Stimulated activated naive CD4-positive, alpha-beta T cell treated with Interleukin-2 at 50 U/mL for 16 hours (primary cell): ENCODE measurements at places on chromosomes 5 and 9.

GRCh38 chr9:121837113-121837961, 185.9 kb downstream of the DAB2IP start:
- DNase-seq: no peak

DNA sequence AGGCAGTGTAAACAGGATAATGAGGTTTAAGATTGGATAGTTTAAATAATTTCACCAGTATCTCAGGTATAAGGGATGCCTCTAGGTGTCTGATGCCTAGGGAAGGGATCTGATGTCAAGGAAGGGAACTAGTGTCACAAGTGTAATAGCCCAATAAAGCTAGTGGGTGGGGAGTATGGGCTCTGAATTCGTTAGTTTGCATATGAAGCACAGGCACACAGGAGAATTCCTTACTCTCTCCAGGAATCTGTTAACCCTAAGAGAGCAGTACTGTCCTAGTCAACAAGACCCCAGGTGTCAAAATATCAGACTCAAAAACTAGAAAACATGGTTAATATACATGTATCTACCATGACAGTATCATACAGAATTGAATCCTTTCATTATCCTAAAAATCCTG, 352.5 kb upstream of the CYLC2 start:
- no peak for DNase-seq

- no peak for DNase-seq
These were observed 214.4 kb downstream of the NSG2 start for GRCh38 chr5:174259696-174260420.

- DNase-seq: no peak
These were observed 30.1 kb downstream of the ZNF462 start for GRCh38 chr9:106893088-106893487.

DNA sequence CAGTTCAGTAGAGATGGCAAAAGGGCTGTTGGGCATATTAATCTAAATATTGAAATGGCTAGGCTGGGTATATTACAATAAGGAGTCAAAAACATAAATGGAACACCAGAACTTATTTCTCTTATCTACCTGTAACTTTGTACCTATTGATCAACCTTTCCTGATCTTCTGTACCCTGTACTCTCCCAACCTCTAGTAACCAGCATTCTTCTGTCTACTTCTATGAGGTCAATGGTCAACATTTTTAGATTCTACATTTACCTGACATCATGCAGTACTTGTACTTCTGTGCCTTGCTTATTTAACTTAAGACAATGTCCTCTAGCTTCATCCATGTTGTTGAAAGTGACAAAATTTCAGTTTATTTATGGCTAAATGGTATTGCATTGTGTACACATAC, 467.3 kb downstream of the TAF11L14 start:
- DNase-seq: no peak
